Stomach (tissue), 19 donors: ENCODE measurements at places on chromosomes 5 and 9.

GRCh38 chr5:36606428-36607113, at the start of gene SLC1A3:
TSS of gene SLC1A3 (plus strand) at chr5:36606606. CDS start at chr5:36608424, 1,818 bp downstream.
- peak; percentile 46 for DNase-seq

DNA sequence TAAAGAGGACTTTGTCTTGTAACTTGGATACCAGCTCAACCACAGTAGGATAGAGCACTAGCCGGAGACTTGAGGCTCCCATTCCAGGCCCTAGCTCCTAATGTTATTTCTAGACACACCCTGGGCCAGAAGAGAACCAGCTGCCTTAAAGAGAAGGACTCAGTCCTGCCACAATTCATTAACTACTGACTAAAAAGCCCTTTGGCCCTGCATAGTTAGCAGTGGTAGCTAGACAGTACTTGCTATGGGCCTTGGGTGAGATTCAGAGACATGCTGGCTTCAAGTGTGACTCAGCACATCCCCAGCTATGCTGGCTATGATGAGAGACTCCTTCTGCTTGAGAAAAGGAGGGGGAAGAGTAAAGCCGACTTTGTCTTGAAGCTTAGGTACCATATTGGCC, 47.3 kb downstream of the TMEM167A start:
- DNase-seq, result no peak

GRCh38 chr5:91359962-91360609, 23.0 kb downstream of the ARRDC3 start:
- DNase-seq, result no peak

- DNase-seq, result no peak
Observed at GRCh38 chr5:54717870-54718269, 200.3 kb downstream of the SNX18 start.

- DNase-seq, result peak; percentile 63
Observed at GRCh38 chr9:99266255-99267023, 44.4 kb downstream of the SEC61B start.

GRCh38 chr5:151499501-151500035, 52.2 kb downstream of the SLC36A1 start:
- DNase-seq, result no peak

DNA sequence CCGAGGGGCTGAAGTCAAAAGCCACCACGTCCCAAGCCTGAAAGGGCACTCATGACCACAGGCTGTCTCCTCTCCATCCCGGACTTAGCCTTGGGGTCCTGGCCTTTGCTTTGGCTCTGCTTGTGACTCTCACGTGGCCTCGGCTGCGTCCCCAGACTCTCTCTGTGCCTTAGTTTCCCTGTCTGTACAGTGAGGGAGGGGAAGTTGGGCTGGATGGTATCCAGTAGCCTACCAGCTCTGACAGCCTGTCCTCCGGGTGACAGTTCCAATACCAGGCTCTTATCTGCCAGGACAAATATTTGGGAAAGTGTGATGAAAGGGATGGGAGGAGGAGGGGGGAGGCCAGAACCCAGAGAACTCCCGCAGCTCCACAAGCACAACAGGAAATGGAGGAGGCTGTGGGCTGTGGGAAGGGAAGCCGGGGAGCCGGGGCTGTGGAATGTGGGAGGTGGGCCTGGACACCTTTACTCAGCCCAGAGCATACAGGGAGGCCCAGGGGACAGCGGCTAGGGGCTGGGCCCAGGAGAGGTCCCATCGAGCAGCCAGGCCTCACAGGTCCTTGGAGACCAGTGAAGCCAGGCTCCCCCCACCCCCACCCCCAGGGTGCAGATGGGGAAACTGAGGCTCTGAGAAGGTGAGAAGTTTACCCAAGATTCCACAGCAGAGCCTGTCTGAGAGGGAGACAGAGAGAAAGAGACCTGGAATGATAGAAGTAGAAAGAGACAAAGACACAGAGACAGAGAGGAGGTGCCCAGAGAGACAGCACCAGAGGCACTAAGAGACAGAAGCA, 18.3 kb downstream of the PDGFRB start:
- DNase-seq, result no peak

- DNase-seq, result no peak
Observed at GRCh38 chr9:80504601-80505230, 933.0 kb downstream of the TLE4 start.

- no peak for DNase-seq
Observed at GRCh38 chr9:117714282-117714681, 10.1 kb downstream of the TLR4 start.

DNA sequence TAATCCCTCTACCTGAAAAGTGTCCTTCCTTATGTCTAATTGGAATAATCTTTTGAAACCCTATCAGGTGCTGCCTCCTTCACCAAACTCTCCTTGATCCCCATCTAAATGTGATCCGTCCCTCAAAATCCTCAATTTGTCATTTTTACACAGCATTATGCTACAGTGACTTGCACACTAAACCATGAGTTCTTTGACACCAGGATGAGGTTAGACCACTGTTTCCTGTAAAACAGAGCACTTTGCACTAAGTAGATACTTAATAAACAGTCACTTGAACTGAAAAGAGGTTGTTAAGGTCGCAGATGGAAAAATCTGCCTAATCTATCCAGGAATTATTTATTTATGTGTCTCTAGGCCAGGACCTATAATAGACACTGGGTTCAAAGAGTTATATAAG, 44.2 kb upstream of the TLX3 start:
- no peak for DNase-seq

DNA sequence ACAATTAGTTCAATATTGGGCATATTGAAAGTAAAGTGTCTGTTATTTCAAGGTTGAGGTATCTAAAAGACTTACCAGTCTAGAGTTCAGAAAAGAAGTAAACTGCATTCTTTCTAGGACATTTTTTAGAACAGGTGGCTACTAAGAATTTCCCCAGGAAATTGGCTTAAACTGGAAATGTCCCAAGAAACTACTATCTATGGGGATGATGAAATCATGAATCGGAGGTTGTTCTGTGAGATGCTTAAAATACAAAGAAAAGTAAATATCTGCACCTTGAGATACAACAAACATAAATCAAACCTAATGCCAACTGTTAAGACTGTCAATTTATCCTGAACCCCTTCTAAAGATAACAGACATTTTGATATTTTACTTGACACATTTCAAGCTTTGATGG, 226.5 kb upstream of the NREP start:
- DNase-seq, result no peak

DNA sequence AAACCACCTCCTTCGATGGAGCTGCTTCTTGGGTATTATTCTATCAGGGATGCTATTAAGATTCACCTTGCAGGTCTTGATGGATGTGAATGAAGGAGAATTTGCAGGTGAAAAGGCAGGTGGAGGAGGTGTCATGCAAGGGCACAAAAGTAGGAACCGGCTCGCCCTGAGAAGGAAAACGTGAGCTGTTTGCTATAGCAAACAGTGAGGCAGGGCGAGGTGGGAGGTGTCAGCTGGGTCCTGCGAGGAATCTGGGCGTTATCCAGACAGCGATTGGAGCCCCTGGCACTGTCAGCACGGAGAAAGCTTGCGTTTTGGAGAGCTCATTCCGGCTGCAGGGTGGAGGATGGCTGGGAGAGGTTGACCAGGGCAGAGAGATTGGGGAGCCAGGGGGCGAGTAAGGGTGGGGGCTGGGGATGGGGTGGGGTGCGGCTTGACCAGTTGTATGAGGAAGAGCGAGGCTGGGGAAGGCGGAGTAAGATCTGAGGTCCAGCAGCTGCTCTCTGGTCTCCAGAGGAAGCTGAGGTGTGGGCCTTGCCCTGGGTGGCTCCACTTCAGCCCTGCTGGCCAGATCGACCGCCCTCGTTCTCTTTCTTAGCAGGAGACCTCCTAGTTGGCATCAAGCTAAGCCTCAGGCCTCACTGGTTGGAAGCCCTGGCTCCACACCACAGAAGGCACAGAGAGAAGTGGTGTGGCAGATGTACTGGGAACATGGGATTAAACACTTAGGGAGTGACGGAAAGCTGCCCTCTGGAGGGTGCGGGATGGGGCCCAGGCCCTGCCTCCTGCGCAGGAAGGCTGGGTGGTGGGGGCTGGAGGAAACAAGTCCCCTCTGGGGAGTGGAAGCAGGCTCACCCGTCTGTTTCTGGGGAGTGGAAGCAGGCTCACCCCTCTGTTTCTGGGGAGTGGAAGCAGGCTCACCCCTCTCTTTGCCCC, 54.7 kb upstream of the NEURL1B start:
- peak; percentile 35 for DNase-seq

DNA sequence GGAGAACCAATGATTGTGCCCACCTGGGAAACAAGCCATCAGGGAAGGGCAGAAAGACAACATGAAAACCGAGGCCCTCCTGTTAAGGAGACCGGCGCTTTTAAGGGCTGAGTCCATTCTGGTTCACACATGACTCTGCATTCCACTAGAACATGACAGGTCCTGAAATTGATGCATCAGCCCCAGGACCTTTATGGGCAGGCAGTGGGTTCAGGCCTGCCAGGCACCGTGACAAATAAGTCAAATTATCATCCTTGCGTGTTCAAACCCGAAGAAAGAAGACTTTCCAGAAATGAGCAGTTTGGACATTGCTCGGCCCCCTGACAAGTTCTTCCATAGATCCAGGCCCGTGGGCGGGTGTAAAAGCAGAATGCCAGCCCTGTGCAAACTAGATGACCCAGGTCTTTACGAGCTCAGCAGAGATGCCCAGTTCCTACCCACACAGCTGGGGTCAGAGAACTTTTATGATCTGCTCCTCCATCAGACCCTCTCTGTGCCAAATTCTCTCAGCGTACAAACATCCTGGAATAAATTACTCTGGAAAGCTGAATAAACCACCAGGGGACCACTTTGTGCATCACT, 295.5 kb upstream of the WWC1 start:
- DNase-seq, result no peak

GRCh38 chr5:67824852-67825251, 390.7 kb upstream of the PIK3R1 start:
- DNase-seq, result no peak

GRCh38 chr5:140111011-140111858, 2.7 kb upstream of the PURA start:
- no peak for DNase-seq

- DNase-seq, result peak; percentile 61
Observed at GRCh38 chr5:141637123-141637766, 448 bp downstream of the RELL2 start.

GRCh38 chr9:91416096-91416712, 7.4 kb downstream of the NFIL3 start:
- no peak for DNase-seq

DNA sequence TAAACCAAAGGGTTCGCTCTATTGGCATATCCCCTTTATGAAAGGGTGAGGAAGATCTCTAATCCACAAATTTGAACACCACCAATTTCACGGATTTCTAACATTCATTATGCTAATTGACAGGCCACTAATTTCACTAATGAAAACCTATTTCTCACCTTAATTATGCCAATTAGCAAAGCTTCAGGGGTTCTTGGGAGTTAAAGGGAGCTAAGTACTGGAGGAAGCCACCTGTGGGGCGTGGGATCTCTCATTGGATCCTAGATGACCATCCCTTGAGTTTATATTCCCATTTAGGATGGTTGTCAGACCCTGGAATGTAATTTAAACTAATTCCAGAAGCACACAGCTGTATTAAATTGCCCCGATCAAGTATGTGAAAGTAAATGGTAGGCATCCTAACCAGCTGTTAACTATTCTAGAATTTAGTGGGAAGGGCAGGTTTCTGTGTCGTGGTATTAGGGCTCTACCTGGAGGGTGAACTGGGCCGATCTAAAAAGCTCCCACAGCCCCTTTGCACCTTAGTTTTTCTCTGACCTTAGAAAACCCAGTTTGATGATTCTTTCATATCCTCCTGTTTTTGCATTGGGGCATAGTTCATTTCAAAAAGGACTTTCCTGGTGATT, 77.1 kb downstream of the C9orf152 start:
- no peak for DNase-seq

GRCh38 chr9:109568568-109569210, 70.6 kb upstream of the PTPN3 start:
- DNase-seq, result no peak

GRCh38 chr5:80607832-80608231, 37.8 kb upstream of the ANKRD34B start:
- no peak for DNase-seq

DNA sequence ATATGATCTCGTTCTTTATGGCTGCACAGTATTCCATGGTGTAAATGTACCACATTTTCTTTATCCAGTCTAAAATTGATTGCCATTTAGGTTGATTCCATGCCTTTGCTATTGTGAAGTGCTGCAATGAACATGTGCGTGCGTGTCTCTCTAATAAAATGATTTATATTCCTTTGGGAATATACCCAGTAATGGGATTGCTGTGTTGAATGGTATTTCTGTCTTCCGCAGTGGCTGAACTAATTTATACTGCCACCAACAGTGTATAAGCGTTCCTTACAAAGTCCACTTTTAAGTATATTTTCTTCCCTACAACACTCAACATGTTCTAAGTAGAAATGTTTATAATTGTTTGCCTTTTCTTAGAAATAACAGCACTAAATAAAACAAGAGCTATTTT, 521.9 kb downstream of the DTWD2 start:
- DNase-seq, result no peak

DNA sequence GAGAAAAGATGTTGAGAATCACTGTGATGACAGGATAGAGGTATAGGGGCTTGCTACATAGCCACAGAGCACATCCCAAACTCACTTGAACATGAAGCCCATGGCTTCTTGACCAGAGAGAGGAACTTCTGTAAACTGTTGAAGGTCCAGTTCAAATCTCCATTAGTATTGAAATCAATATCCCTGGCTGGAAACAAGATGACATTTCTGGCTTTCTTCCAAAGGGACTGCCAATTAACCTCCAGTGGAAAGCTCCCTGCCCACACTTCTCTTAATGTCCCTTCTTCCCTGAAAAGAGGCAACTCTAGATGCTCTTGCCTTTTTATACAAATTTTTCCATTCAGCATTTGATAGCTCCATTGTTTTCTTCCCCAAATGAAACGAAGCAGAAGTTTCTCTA, 612.1 kb downstream of the EBF1 start:
- DNase-seq, result no peak

DNA sequence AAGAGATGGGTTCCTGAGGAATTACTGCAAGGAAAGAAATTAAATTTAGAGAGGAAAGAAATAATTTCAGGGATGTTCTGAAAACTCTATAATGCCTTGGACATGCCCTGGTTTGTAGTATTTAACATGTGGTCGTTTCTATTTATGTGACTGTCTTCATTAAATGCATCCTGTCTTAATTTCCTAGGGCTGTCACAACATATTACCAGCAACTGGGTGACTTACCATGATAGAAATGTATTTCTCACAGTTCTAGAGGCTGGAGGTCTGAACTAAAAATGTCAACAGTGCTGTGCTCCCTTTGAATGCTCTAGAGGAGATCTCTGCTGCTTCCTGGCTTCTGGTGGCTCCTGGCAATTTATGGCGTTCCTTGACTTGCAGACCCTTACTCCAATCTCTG, 287.7 kb downstream of the FBXL7 start:
- DNase-seq, result no peak

GRCh38 chr9:131713016-131713415, 26.9 kb downstream of the RAPGEF1 start:
- no peak for DNase-seq

DNA sequence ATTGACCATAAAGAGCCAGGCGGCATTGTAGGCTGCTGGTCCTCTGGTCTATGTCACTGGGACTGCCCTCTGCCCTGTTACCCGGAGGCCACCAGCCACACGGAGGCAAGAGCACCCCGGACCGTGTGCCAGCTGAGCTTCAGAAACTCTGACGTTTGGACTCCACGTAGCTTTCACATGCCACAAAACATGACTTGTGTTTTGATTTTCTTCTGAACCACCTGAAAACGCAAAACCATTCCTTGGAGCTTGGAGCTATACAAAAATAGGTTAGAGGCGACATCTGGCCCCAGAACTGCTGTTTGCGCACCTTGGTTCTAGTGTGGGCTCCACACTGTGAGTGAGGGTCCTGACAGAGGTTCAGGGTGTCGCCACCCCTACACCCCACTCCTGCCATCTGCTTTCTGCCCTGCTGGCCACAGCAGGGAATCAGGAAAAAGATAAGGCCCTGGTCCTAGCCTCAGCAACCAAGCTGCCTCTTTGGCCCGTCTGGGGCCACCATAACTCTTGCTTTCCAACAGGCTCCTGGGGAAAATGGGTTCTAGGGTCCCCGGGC, 151.3 kb upstream of the IRX2 start:
- no peak for DNase-seq
